T-helper 2 cell (primary cell): ENCODE measurements at places on chromosomes 3 and 15.

DNA sequence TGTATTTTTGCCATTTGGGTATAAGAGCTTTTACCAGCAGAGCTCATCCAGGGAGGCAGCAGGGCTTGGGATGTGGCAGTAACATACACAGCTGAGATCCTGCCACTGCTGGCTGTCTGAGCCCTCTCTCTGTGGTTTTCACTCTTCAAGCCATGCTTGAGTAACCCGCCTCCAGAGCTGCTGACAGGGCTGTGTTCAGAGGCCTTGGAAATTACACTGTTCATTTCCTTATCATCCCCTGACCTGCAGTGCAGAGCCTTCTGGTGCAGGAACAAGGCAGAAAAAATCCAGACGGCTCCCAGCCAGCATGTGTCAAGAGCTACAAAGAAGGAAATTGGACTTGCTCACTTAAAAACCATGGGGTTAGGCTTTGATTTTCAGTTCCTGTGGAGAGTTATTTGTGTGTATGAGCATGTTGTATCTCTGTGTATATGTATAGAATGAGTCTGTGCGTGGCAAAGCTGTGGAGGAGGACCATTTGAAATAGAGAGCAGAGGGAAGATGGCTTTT, 47.0 kb downstream of the ZNF609 start:
- no peak for DNase-seq

DNA sequence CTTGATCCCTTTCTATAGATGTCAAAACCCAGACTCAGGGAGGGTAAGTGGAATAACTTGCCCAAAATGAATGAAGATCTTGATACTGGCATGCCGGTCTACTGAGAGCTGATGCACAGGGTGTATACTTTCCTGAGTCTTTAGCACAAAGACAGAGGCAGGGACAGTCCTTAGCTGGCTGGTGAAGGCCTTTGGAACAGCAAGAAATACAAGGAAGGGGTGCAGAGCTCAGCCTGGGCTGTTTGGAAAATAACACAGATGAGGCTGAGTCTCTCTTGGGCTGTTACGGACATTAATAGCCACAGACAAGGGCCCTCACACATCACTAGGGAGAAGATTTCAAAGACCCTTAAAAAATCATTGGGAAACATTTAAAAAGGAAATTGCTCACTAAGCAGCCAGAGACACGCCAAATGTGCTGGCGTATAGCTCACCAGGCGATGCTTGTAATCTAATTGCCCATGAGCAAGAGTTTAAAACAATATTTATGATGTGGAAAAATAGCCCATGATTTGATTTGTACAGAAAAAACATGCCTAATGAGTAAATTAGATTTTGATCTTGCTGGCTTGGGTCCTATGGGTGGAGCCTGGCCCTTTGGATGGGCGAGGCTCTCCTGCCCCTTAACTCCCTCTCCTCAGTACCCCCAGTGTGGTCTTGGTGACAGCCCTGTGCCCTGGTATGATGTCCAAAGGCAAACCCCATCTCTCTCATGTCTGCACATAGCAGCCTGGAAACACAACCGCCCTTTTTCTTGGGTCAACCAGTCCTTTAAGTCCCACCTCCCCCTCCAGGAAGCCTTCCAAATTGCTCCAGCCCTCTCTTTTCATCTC, 81.8 kb upstream of the MRPS22 start:
- no peak for DNase-seq

- no peak for DNase-seq
These were observed 18.3 kb downstream of the SHC4 start for GRCh38 chr15:48945386-48945785.

GRCh38 chr3:182248349-182248880, 536.7 kb downstream of the SOX2 start:
- DNase-seq: no peak

DNA sequence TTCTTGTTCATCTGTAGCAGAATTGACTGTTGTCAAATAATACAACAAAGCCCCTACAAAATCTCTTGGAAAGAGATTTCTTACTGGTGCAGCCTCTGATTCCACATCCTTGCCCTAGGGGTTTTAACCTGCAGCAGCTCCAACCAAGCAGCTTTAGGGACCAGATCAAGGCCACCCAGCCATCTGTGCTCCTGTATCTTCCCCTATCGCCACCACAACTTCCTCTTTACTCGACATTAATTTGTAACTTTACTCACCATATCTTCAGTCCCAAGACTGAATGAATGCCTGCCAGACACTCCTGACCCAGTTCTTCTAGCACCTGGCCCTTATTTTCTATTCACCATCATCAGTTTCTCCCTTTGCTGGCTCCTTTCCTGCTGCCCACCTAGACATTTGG, 156.6 kb upstream of the IL12A start:
- no peak for DNase-seq

DNA sequence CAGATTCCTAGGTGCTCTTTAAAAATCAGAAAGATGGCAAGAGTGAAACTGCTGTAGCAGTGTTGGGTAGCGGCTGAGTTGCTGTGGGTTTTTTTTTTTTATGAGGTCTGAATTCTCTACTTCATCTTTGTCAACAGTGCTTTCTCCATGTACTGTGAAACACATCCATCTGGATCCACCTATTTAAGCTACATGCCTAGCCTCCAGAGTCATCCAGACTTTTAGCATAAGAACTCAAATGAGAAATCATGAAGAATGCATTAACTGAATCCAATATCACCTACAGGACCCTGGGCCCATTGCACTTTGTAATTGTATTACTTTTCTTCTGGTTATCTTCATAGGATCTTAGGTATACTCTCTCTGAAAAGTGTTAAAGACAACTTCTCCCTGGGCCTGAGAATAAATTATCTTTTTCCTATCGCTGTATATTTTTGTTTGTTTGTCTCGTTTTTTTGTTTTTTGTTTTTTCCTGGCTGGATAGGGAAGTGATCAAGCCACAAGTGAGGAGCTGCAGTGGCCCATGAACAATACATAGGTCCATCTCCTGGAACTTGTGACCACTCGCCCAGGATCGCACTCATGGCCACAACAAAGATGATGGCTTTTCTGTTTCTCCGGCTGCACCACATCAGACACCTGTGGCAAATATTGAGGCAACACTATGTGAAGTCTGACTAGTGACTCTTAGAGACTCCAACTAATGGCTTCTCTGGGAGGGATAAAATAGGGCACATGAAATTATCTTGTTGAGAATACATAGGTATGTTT, 609.9 kb upstream of the AGTR1 start:
- no peak for DNase-seq

GRCh38 chr3:45940781-45941365, 2.4 kb upstream of the CXCR6 start:
- no peak for DNase-seq

- DNase-seq: no peak
These were observed 156.7 kb downstream of the SERPINI1 start for GRCh38 chr3:167892205-167892604.

DNA sequence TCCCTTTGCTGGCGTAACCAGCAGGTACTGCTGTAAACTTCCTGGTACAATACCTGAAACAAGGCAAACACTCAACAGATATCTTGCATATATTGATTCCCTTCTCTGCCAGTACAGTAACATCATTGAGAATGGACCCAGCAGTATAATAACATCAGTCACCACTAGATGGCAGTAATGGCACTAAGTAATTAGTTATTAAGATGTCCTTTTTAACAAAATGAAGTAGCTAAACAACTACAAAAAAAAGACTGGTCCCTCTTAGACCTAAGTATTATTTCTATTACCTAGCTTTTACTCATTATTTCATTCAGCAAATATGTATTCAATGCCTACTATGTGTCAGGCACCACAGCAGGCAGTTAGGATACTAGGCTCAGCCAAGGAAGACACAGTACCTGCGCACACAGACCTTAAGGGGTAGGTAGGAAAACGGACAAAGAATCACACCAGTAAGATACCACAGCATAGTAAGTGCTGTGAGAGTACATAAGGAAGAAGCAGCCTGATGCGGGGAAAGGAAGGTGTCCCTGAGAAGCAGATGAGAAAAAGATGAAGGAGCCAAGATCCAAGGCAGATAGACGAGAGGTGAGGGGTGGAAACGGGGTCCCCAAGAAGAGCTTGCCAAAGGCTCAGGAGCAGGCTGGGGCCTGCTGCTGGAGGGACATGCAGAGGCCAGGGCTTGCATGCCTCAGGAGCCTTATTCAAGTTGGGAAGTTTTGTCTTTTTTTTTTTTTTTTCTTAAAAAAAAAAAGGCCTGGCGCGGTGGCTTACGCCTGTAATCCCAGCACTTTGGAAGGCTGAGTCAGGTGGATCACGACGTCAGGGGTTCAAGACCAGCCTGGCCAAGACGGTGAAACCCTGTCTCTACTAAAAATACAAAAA, 102.7 kb upstream of the CHD2 start:
- peak; percentile 79 for DNase-seq

DNA sequence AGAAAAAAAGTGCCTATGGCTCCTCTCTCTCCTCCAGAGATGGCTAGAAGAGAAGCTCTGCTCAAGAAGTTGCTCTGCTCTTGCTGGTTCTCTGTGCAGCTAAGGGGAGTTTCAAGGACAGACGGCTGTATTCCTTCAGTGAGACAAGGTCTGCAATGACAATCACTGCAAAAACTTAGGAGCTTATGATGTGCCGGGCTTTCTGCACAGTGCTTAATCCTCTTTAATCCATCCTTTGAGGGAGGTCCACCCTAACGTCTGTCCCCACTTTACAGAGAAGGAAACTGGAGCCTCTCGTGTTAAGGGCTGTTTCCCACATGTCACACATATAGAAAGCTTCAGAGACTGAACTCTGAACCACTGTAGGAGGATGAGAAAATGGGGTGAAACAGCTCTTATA, 260.6 kb downstream of the MEX3B start:
- no peak for DNase-seq

DNA sequence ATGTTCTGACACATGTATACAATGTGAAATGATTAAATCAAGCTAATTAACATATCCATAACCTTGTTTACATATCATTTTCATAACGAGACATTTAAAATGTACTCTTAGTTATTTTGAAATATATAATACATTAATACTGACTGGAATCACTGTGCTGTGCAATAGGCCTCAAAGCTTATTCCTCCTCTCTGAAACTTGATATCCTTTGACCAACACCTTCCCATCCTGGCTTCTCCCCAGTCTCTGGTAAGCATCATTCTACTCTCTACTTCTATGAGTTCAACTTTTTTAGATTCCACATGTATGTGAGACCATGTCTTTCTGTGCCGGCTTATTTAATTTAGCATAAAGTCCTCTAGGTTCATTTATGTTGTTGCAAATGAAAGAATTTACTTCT, 47.1 kb upstream of the IL20RB start:
- no peak for DNase-seq

DNA sequence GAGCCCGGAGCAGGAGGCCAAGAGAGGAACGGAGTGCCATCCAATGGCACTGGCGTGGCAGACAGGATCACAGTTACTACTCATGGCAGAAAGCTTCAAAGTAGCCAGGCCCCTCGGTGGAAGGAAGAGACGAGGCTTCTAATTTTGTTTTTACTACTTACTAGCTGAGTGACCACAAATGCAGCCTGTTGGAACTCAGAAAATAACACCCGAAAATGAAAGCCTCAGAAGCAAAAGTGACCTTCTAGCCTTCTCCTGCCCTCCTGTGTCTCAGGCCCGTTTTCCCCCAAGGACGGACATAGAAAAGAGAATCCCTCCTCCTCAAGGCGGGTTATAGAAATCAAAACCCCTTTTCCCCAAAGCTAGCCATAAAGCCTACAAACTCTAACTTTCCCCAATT, 9.9 kb upstream of the STRA6 start:
- no peak for DNase-seq

DNA sequence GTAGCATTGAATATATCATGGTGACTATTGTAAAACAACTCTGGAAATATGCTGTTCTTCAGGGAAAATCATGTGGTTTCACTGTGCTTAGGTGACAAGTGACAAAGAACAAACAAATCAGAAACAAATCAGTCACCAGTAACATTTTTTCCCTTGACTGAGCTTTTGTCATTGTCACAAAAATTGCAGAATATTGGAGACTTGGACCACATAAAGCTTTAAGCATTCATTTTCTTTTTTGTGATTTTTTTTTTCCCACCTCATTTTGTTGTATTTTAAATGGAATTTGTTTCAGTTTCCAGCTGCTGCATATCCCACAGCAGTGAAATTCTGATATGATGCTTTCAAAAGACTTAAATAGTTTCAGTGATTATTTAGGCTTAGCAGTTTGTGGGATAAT, 1088.4 kb downstream of the OTOL1 start:
- DNase-seq: no peak

- no peak for DNase-seq
These were observed 17.1 kb downstream of the TPM1 start for GRCh38 chr15:63059573-63060216.

DNA sequence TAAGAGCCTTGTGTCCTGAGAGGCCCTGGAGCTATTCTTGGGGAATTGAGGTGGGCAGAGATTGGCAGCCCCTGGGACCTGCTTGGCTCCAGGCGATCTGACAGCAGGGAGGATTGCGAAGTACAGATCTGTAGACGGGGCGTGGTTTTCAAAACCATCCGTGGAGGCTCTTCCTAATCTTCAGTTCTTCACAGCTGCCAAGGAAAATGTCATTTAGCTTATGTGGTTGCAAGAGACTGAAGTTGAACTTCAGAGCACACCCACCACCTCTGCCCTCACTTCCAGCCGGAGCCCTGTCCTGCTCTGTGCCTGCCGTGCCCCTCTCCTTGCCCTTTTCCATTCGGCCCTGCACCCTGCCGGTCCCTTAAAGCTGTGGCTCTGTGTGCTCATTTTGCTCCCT, 12.9 kb downstream of the NISCH start:
- DNase-seq: no peak

GRCh38 chr15:51861557-51862359, 32.3 kb downstream of the TMOD3 start:
- DNase-seq: peak; percentile 89

GRCh38 chr15:48190932-48191573, 412 bp upstream of the CTXN2 start:
- no peak for DNase-seq

- DNase-seq: no peak
These were observed 28.9 kb downstream of the ALDH1A2 start for GRCh38 chr15:58036579-58036978.

GRCh38 chr3:157810924-157811718, 295.1 kb downstream of the SHOX2 start:
- DNase-seq: no peak

DNA sequence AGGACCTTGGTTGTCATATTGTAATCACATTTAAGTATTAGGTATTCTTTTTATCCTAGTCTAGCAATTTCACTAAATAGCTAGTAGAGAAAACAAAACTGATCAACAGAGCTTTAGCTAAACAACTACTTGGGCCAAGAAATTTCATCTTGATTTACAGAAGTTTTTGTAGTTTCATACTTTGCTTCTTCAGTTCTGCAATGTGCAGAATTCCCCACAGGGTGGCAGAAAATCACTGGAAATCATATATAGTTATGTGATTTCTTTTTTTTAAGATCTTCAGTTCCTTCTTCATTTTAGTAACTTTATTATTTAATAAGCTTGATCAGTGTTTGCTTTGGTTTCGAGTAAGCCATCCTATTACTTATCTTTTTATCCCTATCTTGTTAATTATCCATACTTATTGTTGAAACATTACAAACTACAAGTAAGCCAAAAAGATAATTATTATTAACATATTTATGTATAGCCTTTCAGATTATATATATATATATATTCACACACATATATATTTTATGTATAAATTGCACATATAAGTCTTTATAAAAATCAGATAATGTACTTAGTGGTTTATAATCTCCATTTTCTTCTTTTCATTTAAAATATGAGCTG, 2.2 kb upstream of the BNIP2 start:
- DNase-seq: no peak

- no peak for DNase-seq
These were observed 97.2 kb upstream of the COL8A1 start for GRCh38 chr3:99541181-99541580.
